ENCODE measurements at places on chromosomes 1 and 21.

DNA sequence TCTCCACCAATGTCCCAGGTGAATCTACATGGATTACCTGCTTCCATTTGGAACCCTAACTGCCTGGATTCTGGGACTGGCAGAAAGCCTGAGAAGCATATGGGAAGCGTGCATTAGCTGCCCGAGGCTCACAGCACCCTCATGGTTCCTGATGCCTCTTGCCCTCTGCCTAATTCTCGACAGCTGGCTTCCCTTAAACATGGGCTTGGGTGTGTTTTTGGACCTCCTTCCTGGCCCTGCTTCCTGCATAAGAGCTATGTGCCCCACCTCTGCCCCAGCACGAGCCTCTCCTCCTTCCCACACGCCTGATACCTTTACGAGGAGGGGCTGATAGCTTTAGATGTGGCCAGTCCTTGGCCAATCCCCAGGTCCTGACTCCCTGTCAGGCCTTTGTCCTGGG is 152.4 kb upstream of the HMGB4 start:
- DNase-seq: no peak

- no peak for DNase-seq
Observed at GRCh38 chr1:109764561-109765482, 1.1 kb upstream of the EPS8L3 start.

- no peak for DNase-seq
Observed at GRCh38 chr1:19735440-19736127, 64.1 kb downstream of the TMCO4 start.

DNA sequence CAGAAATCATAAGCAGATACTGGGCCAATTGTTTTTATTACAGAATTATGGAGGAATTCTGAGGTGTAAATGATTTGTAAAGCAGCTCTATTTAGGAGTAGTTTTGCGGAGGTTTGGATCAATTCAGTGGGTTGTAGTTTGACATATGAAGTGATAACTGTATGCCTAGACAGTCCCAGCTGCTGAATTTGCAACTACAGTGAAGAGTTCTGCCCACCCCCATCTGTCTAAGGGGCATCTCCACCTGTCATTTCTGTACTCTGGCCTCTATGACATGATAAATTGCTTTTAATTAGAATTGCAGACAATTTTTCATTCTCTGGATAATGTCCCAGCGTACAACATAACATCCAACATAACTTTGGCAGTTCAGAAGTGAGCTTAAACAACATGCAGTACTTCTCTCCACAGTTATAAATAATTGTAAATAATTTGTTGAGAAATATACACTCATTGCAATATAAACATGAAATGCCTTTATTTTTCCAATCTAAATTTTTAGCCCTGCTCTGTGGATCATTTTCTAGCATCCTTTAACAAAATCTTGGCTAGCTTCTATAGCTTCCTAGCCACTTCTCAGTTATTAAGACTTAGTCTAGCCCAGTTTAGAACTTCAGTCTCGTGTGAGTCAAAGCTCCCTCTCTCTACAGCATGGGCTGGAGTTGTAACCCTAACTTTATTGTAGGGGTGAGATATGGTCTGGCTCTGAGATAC is 52.3 kb downstream of the PDE4B start:
- DNase-seq: no peak

- DNase-seq: no peak
Observed at GRCh38 chr1:37593726-37594125, 2.0 kb downstream of the GNL2 start.

DNA sequence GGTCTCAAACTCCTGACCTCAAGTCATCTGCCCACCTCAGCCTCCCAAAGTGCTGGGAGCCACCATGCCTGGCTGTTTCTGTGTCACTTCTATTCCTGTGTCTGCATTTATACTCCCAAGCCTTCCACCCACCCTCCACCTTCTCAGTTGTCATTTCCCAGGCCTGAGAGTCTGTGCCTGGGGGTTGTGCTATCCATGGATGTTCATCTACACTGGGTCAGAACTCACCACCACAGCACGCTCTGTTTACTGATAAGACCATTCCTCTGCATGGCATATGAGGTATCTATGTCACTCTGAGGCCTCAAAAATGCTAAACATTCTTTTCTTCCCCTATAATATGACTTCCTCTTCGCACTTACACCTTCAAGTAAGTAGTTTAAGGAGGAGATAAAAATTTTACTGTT is 6.1 kb downstream of the NENF start:
- no peak for DNase-seq

GRCh38 chr1:62232871-62233278 is 38.2 kb downstream of the L1TD1 start:
- no peak for DNase-seq

GRCh38 chr1:172203135-172203823 is 217.2 kb upstream of the C1orf105 start:
- DNase-seq: no peak

All from stimulated activated CD8-positive, alpha-beta memory T cell treated with anti-CD3 and anti-CD28 coated beads, Interleukin-7, amount 100 ng/mL, for 24 hours (primary cell).